Activated CD8-positive, alpha-beta memory T cell treated with anti-CD3 and anti-CD28 coated beads, Interleukin-2, amount 50 U/mL, for 4 hours (primary cell): ENCODE measurements at places on chromosomes 11 and 22.
A peak's percentile ranks its signal among the peaks of the same experiment; 100 is the strongest.

- DNase-seq, result no peak
Observed at GRCh38 chr11:37861671-37862070, 1263.6 kb upstream of the RAG2 start.

GRCh38 chr11:97110376-97110775, 720.6 kb downstream of the JRKL start:
- no peak for DNase-seq

- DNase-seq, result no peak
Observed at GRCh38 chr11:26144291-26144690, 187.6 kb upstream of the ANO3 start.

DNA sequence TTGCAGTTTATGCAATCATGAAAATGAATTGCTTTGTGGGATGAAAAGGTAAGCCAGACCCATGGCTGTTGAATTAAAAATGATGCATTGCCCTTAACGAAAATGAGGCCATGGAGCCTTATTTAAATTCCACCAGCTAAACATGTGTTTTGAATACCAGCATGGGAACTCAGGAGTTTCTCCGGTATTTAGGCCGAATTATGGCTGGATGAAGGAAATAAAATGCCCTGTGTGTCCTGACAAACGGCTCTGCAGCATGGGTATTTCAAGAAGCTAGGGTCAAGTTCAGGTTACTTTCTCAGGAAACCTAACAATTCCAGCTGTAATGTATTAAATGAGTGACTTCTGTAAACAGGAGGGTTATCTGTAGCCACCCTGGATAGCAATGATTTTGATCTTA, 38.3 kb downstream of the AMOTL1 start:
- DNase-seq, result no peak

- no peak for DNase-seq
Observed at GRCh38 chr11:76030968-76031590, 175.2 kb downstream of the WNT11 start.

- no peak for DNase-seq
Observed at GRCh38 chr22:31526270-31526669, 29.9 kb downstream of the SFI1 start.

GRCh38 chr11:133842730-133843129, 2.6 kb downstream of the SPATA19 start:
- DNase-seq, result no peak

DNA sequence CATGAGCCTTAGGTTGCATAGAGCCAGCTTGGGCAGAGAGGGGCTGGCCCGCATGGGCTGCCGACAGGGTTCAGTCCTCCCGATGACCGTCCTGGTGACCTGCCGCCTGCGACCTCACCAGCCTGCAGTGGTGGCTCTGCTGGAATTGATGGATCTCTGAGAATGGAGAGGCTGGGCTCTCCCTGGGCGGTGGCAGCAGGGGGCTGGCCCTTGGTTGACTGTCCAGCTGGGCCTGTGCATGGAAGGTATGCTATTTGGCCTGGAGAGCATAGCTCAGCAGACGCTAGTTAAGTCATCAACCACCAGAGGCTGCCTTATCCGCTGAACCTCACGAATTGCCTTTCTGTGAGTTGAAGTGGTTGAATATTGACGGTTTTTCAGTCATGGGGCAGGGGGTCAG, 19.7 kb downstream of the GRAMD4 start:
- DNase-seq, result no peak

- DNase-seq, result no peak
Observed at GRCh38 chr11:108997826-108998225, 333.0 kb downstream of the DDX10 start.

- no peak for DNase-seq
Observed at GRCh38 chr22:35102663-35103062, 36.7 kb downstream of the ISX start.

DNA sequence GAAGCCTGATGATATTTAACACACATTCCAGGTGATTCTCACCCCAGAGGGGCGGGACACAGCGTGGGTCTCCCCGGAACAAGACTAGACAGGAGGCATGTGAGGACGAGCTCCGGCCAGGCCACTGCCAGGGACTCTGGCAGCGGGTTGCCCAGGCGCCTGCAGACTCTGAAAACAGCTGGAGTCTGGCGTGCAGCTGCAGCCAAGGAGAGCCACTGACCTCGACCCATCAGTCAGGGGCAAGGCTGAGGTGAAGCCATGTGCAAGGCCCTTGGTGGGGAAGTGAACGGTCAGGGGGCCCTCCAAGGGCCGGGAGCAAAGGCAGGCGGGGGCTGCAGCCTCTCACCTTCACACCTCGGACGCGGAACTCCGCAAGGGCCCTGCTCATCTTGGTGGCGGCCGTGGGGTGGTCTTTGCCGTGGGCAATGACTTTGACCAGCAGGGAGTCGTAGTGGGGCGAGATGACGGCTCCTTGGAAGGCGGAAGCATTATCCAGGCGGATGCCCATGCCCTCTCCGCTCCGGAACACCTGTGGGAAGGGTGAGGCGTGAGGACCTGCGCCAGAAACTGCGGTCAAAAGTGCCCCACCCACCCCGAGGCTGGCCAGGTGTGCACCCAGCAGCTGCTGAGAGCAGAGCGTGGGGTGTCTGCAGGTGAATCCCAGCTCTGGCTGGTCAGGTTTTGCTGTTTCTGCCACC, 6.7 kb downstream of the LRFN4 start:
- DNase-seq, result no peak

DNA sequence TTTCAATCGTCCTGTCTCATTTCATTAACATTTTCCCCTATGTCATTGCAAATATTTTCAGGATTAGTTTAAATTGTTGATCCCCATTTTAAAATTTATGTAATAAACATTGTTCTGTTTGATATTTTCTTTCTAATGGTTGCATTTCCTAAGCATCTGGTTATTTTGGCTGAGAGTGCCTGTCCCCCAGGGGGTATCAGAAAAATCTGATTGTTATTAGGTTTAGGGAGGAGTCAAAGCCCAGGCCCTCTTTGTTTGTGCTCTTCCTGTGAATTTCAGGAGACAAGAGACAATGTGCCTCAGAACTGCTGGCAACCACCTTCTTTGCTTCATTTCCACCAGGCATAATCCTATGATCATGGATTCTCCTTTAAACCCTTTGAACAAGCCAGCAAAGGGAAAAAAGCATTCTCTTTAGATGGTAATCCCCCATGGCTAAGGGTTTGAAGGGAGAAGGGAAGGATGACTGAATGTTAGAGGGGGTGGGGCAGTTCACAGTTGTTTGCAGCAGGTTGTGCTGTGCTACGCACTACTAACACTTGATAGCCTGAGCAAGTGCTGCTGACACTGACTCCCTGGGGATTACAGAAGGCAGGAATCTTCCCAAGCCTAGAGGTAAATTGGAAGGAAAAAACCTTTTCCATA, 462.4 kb upstream of the LRRC4C start:
- DNase-seq, result no peak

GRCh38 chr22:30783021-30783420, 88.3 kb downstream of the OSBP2 start:
- no peak for DNase-seq

DNA sequence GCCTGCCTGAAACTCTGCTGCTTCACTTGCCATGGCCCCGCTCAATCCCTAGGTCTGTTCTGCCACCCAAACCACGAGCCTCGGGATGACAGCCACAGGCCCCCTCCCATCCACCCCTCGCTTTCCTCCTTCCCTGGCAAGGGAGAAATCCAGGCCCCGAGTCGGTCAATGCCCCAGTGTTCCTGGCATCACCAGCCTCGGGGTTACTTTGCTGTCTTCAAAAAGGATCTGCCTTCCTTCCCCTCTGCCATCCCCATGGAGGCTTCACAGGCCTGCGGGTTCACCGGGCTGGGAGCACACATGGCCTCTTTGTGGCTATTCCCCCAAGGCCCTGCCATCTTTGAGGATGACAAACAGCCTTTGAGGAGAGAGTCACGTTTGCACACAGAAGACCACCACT, 38.8 kb upstream of the ALX4 start:
- no peak for DNase-seq

GRCh38 chr11:45354976-45355705, 69.0 kb upstream of the SYT13 start:
- DNase-seq, result peak; percentile 89

DNA sequence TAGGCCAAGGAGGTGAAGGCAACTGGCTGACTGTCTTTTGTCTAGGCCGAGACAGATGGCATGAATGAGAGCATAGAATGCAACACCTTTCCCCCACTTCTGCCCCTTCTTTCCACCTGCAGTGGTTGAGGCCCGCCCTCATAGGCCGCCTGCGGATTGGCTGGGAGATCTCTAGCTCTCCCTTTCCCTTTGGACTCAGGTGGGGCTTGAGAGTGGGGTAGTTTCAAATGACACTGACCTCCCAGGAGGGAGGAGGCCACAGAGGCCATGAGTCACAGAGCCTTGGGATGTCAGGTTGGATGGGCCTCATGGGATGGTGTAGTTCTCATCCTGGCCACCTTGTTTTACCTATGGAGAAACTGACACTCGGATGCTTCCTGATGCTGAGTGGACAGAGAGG, 9.1 kb downstream of the MICAL2 start:
- DNase-seq, result no peak

GRCh38 chr11:76807206-76807875, 24.2 kb downstream of the TSKU start:
- DNase-seq, result peak; percentile 67

DNA sequence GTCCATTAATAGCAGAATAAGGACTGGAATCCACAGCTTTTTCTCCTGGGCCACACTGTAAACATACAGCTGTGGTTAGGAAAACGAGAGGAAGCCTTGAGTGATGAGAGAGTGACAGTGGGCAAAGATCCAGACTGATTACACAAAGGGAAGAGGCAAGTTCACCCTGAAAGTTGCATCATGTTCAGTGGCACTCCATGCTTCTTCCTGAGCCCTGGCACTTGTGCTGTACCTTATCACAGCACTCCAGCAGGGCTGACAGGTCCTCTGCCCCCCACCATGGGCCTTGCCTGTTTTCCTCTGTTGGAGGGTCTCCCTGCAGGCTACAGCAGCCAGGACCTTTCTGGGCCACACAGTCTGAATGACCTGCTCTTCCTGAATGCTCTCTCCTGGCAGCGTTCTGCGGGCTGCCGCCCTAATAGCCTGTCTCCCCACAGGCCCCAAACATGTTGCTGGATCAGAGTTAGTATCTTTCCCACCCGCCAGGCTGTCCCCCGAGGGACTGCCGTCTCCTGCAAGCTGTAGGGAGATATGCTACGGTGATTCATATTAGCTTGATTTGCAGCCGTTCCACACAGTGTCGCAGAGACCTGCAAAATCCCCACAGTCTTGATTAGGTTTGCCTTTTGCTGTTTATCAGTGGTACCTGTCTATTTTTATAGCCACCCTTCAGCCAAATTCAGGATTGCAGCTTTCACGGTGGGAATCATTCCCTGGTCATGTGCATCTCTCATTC, 60.2 kb downstream of the NTM start:
- no peak for DNase-seq

GRCh38 chr11:8101421-8101820, 20.4 kb downstream of the TUB start:
- no peak for DNase-seq

GRCh38 chr11:14358729-14359439, at the start of gene RRAS2:
TSS of gene RRAS2 (minus strand) at chr11:14359183. CDS start at chr11:14358870, 313 bp downstream.
- peak; percentile 81 for DNase-seq

- no peak for DNase-seq
Observed at GRCh38 chr11:95095858-95096587, 6.4 kb downstream of the ENDOD1 start.

DNA sequence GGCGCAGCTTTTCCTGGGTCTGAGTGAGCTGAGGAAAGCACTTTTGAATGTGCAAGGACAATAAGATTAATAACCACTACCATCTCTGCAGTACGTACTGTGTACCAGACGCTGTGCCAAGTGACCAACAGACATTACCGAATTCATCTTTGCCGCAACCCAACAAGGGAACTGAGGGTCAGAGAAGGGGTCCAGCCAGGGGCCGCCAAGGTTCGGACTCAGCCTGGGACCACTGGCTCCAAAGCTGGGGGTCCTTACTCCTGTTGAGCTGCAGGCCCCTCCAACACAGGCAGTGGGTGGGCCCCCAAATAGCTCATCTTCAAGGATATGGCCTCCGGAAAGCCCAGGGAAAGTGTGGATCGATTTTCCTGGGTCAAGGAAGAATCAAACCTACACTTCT, 55.0 kb upstream of the EMID1 start:
- DNase-seq, result no peak

DNA sequence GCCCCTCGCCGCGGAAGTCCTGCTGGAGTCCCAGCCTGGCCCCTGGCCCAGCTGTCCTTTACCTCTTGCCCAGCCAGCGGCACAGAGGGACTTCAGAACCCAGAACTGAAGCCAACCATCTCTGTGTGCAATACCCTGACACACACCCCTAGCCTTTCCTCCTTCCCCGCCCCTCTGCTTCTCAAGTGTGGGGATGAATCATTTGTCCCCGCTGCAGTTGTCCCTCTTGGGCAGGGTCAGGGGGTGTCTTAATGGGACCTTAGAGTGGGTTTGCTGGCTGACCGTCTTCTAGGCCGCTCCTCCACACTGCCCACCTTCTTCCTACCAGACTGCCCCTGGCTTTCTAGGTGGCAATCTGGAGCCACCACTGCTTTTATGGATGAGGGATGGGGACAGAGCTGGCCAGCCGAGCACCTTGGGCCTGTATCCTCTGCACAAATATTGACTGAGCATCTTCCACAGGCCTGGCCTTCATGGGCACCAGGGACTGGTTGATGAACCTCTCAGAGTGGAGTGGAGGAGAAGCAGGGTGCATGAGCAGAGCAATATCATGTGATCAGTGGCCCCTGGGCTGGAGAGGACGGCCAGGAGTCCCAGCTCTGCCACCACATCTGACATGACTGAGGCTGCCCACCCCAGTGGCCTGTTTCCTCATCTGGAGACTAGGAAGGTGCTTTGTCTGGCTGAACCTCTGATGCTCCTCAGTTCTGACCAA, 668 bp upstream of the CHST1 start:
- DNase-seq, result no peak

- no peak for DNase-seq
Observed at GRCh38 chr11:76825726-76826396, 34.9 kb upstream of the ACER3 start.

DNA sequence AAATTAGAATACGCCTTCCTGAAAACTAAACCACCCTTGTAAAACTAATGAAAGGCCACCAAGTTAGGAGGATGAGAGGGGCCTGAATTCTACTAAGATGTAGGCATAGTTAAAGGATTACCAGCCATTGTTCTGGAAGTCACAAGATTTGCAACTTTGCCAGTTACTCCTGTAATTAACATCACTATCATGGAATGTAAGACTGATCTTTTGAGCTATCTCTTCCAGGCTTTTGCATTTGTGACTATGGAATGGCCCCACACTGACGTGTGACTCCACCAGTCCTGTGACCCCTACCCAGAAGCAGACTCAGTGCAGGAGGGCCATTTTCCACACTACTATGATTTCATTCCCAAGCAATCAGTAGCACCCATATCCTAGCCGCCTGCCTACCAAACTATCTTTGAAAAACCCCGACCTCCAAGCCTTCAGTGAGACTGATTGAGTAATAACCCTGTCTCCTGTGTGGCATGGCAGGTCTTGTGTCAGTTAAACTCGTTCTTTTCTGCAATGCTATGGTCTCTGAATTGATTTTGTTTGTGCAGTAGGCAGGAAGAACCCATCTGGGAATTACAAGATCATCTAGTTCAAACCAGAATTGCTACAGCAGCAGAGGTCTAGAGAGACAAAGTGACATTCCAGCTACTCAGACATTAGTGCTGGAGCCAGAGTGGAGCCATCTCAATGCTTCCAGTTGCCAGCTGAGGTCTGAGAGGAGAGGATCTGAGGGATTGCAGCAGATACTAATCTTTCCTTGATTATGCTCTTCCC, 1.9 kb upstream of the CTSF start:
- DNase-seq, result no peak
